Endodermal cell (in vitro differentiated cells): ENCODE measurements at places on chromosomes 7 and 10. TPM values are rescaled to one million over a fixed set of nuclear protein-coding genes. Genes with fewer than 3 reads are reported as not detected.

DNA sequence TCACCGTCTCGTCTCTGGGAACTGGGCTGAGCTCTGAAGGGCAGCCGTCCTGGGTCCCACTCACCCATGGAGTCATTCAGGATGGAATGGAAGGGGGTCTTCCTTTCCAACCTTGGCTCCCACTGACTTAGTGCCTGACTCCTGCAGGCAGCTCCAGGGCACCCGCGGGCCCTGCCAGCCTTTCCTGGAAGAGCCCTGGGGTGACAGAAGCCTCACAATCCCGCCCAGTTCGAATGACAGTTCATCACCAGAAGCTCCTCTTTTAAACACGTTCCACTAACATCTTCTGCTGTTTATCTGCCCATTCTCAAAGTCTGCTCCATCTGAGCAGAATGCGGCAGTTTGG is 110.6 kb downstream of the TNS3 start:
- DNase-seq, result no peak

DNA sequence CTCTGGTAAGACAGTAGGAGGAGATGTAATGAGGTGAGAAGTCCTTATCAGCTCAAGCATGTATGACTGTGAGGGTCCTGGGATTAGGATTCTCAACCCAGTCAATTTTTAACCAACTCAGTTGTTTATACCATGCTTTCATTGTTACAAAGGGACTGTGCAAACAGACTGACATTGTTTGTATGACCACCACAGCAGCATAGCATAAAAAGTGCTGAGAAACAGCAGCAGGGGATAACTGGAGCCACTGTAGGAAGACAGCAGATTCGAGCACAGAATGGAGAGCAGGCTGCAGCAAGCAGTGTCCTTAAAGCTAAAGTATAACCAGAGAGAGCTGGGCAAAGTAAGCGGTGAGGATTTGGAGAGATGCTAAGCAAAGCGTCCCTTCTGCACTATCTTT is 829.5 kb downstream of the REEP3 start:
- peak; percentile 77 for DNase-seq

DNA sequence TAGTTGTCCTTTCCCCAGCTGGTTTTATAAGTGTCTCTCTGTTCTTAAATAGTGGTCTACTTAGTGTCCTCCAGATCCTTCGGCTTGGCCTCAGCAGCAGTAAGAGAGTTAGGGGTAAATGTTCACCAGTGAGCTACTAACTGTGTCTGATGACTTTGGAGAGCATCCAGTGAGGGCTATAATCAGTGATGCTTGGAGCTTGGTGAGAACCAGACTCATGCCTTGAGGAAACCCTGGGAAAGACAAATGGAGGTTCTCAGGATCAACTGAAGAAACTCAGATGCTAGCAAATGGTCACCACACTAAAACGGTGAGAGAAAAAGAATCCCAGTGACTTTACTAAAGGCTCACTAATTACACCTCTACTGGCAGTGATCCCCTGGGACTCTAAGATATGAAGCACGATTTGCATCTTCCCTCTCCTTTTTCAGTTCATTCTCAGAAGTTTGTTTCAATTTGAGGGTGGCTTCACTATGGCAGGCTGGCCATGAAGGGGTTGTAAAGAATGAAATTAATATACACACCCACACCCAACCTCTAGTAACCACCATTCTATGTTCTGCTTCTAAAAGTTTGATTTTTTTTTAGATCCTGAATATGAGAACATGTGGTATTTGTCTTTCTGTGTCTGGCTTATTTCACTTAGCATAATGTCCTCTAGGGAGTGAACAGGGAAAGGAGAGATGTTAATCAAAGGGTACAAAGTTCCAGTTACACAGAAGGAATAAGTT is 177.9 kb downstream of the PDE1C start:
- DNase-seq, result no peak

DNA sequence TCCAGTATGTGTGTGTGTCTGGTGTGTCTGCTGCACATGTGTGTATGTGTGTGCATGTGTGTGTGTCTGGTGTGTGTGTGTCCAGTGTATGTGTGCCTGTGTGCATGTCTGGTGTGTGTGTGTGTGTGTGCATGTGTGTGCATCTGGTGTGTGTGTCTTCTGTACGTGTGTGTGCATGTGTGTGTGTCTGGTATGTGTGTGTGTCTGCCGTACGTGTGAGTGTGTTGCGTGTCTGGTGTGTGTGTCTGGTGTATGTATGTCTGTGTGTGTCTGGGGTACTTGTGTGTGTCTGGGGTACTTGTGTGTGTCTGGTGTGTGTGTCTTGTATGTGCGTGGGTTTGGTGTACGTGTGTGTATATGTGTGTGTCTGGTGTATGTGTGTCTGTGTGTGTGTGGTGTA is 289.1 kb upstream of the SHH start:
- DNase-seq, result no peak

GRCh38 chr10:94213001-94213530 is 149.7 kb downstream of the NOC3L start:
- DNase-seq, result no peak

GRCh38 chr7:70631718-70632117 is 500.2 kb upstream of the GALNT17 start:
- DNase-seq, result peak; percentile 86

DNA sequence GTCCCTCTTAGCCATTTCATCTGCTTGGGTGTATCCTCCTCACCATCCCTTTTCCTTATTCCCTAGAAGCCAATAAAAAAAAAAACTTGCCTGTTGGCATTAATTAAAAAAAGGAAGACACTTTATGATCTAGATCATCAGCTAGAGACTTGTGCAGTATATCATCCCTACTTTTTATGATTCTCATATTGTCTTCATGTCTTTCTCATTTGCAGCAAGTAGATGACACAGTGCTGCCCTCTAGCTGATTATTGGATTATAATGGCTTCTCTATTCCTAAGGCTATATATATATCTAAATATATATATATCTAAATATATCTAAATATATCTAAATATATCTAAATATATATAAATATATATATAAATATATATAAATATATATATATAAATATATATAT is 272.4 kb upstream of the LRGUK start:
- DNase-seq, result no peak

GRCh38 chr10:69901628-69902505 is 100.2 kb downstream of the COL13A1 start:
- DNase-seq, result peak; percentile 92

DNA sequence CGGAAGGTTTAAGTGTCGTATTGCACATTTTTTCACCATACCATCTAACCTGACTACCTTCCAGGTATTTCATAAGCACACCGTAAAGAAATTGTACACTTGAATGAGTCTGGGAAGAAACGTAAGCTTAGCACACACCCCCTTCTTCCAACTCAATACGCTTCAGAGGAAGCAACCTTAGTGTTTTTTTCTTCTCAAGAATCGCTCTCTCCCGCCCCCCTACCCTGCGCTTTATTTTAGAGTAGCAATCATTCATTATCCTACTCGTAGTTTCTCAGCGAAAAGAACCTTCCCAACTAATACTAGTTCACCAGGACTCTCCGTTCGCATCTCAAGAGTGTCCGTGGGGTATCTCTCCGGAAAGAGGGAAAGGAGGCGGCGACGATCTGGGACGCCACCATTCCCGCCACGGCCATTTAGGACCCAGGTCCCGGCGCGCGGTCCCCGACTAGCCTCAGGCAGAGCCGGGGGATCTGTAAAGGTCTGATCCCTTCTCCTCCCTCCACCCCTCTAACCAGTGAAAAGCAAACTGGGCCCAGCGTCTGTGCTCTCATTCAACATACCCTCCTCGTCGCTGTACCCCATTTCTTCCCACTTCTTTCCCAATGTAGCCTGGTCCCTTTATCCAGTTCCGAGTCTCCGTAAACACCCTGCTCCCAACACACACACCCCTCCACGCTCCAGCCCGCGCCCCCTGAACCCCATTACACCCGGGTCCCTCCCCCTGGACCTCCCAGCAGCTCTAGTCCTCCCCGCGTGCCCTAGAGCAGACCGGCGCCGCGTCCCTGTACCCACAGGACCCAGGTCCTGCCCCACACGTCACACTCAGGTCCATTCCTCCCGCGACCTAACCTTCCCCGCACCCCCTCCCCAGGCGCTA is 16.0 kb downstream of the MYOZ1 start:
- peak; percentile 84 for DNase-seq

- no peak for DNase-seq
Observed at GRCh38 chr10:94725871-94726270, 36.6 kb upstream of the CYP2C19 start.

DNA sequence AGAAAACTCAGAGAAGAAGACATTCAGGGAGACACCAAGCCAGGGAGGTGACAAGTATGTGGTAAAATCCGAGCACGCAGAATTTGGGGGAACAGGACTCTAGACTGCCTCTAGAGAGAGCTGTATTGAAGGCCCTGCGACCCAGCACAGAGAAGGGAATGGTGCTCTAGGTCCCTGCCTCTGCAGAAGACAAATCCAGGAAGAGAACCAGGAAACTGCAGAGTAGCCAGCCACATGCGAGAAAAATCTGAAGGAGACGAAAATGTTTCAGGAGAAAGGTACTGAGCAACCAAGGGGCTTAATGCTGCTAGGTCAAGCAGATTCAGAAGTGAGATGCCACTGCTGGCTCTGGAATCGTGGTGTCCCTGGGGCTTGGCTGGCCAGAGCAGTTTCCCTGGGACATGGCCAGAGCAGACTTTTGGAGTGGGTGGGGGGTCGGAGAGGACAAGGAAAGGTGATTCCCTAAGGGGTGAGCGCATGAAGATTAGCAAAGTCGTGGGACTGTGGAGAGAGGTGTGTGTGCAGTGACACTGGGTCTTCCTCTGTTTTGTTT is 158.0 kb upstream of the KLF6 start:
- DNase-seq, result peak; percentile 67

DNA sequence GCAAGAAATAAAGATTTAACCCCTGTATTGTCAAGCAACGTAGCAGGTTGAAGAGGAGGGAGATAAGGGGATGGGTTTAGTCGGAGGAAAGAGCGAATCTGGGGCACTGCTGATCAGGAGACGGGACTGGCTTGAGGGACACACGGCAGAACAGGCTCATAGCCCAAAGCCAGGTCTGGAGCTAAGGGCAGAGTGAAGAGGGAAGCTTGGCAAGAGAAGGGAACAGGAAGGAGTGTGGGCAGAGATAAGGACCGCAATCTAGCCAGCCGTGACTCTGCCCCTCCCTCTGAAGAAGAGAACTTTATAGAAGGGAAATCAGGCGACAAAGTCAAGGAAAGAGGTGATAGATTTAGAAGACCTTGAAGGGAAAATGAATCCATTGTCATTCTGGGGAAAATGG is 67.6 kb downstream of the CAV1 start:
- DNase-seq, result no peak

DNA sequence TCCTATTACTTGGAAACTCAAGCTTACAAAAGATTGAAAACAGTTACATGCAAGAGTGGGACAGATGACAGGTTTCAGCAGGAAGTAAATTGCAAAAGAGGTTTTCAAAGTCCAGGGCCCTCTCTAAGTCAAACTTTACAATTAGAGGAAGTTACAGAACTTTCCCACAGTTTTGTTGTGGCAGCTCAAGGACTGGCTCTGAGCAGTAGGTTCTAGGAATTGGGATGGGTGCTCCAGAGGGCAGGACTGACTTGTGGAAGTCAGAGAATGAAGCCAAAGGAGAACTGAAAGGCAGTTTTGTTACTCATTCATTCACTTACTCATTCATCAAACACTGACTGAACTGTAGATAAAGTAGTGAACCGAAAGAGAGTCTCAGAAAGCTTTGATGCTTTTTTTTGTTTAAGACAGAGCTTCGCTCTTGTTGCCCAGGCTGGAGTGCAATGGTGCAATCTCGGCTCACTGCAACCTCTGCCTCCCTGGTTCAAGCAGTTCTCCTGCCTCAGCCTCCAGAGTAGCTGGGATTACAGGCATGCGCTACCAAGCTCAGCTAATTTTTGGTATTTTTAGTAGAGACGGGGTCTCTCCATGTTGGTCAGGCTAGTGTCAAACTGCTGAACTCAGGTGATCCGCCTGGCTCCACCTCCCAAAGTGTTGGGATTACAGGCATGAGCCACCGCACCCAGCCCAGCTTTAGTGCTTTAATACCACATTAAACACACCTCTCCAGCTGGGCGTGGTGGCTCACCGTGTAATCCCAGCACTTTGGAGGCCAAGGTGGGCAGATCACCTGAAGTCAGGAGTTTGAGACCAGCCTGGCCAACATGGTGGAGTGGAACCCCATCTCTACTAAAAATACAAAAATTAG is 66.8 kb upstream of the CCNJ start:
- DNase-seq, result no peak

- no peak for DNase-seq
Observed at GRCh38 chr10:12533723-12534122, 184.4 kb downstream of the CAMK1D start.

DNA sequence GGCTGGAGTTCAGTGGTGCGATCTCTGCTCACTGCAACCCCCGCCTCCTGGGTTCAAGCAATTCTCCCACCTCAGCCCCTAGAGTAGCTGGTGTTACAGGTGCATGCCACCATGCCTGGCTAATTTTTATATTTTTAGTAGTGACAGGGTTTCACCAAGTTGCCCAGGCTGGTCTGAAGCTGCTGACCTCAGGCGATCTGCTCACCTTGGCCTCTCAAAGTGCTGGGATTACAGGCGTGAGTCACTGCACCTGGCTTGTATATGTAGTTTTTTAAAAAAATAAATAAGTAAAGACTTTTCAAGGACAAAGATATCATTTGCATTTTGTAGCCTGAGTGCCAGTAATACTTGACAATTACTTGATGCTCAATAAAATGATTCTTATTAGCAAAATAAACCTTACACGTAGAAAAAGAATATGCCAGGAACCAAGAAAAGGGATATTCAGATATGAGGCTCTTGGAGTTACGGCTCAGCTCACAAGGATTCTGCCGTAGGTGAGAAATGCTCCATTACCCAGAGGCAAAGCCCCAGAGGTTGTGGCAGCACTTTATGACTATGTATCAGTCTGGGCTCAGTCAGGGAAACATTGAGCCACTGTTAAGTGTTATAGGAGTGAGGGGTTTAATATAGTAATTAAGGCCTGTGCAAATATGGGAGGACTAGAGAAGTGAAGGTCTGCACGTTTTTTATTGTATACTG is 98.5 kb downstream of the TPST1 start:
- DNase-seq, result no peak

DNA sequence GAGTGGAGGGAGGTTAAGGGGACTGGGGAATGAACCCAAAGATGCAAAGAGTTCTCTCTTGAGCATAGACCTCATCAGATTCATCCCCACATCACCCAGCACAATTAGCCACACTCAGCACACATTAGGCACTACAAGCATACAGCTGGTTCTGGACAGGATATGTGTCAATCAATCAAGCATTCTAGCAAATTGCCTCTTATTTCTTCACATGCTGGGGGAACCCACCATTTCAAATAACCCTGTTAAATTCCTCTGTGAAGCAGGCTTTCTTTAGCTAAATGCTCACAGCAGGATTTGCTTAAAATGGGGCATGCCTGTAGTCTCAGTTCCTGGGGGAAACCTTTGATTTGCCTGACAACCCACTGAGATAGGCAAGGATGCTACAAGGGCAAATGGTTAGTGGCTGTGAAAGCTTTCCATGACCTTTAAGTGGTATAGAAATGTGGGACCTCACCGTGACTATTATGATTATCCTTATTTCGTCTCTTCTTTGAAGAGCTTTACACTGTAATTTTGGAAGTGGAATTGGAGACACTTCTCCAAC is 193.4 kb upstream of the ZMIZ1 start:
- peak; percentile 74 for DNase-seq

The GSTO2 gene
- 17.7 to 22.2 TPM (median 18.8 TPM) in 3 replicates for total RNA-seq

The OPN1SW gene
- total RNA-seq, result not detected in 2 replicates

The CTNNA3 gene
- total RNA-seq, result 4.3 and 7.2 TPM in 2 replicates

The SPDYE6 gene
- total RNA-seq, result not detected in 3 replicates

The BAZ1B gene
- total RNA-seq, result 66.1 and 66.4 TPM in 2 replicates

The VIPR2 gene
- 0.64 to 8.3 TPM (median 0.97 TPM) in 3 replicates for total RNA-seq

The CCDC7 gene
- 2.6 to 4.3 TPM (median 4.3 TPM) in 3 replicates for total RNA-seq

The CHAT gene
- not detected in 3 replicates for total RNA-seq
